ENCODE measurements at places on chromosomes 6 and 20.

DNA sequence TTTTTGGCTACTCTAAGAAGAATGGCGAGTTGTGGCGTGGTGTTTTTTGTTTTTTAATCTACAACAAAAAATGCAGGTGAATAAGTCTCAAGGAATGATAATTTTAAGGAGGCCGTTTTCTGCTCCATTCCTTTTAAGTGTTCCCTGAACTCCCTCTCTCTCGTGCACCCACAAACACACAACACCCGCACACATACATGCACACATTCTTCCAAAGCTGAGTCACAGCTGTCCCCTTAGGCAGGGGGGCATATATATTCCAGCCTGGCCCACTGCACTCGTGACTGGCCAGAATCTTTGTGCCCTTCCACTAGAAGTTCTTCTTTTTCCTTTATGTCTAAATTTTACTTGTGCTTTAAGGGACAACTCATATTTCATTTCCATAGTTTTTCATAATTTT is 405.7 kb downstream of the LMBRD1 start:
- no peak for DNase-seq

DNA sequence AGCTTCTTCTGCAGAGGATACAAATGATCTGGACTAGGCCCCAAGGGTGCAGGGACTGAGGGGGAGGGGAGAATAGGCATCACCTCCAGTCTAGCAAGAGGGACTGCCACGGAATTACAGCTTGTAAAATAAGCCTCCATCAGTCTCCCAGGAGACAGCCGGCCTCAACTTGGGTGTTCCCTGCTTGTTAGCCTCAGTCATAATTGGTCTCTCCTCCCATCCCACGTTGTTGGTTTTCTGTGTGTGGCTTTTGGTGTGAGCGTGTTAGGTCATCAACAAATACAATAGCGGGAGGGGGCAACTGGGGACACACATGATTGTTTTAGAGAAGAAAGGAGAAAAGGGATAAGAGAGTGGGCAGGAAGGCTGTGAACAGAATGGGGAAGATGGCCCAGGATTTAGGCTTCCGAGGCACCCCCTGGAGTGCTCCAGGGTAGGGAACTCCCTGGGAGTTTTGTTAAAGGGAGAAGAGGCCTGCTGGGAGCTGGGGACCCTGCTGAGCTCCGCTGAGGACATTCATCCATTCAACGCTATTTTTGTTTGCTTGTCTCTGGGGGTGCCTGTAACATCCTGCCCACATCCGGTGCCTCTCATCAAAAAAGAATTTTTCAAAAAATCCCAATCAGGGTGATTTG is 9.2 kb downstream of the FOXA2 start:
- DNase-seq: no peak

DNA sequence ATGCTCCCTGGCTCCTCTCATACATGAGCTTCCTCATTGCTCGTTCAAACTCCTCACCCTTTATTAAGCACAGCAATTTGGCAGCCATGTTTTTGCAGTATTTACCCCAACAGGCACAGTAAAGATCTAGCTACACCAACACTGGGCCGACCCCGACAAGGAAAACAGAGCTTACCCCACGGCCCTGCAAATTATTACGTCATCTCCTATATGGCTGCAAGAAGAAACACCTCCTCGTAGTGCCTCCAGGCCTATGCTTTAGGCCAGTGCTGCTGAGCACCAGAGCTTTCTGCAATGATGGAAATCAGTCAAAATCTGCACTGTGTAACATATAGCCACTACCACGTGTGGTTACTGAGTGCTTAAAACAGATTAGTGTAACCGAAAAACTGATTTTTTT is 26.7 kb downstream of the TMC2 start:
- no peak for DNase-seq

DNA sequence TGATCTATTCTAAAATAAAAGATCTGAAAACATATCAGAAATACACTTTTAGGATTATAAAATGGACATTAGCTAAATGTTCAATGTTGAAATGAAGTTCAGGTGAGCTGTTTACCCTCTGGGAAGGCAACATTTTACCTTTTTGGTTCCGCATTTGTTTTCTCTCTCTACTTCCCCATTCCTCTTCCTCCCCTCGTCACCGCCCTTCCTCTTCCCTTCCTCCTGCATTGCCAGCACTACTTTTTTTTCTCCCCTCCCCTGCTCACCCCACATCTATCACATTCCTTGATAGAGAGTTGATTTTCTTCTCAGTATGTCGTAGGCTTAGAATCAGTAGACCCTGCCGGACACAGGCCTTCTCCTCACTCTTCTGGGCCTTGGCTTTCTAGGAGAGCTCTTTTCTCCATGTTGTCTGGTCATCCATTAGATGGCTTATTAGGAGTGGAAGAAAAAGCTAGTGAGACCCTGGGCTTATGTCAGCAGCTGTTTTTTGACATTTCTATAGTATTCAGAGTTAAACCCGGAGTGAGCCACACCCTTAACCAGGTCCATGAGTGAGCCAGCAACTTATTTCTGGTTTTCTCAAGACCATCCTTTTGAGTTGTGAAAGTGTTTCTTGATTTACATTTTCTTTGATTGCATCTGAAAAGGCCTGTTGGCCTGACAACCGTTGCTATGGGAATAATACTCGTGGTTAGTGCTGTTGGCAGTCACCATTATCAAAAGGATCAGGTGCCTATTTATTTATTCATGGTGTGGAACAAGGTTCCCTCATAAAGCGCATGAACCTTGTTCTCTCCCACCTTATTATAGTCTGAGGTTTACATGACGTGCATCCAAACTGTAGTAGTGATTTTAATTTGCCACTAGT is 90.9 kb downstream of the DTD1 start:
- no peak for DNase-seq

- no peak for DNase-seq
Measured at GRCh38 chr6:17204533-17204932, 76.6 kb upstream of the RBM24 start.

DNA sequence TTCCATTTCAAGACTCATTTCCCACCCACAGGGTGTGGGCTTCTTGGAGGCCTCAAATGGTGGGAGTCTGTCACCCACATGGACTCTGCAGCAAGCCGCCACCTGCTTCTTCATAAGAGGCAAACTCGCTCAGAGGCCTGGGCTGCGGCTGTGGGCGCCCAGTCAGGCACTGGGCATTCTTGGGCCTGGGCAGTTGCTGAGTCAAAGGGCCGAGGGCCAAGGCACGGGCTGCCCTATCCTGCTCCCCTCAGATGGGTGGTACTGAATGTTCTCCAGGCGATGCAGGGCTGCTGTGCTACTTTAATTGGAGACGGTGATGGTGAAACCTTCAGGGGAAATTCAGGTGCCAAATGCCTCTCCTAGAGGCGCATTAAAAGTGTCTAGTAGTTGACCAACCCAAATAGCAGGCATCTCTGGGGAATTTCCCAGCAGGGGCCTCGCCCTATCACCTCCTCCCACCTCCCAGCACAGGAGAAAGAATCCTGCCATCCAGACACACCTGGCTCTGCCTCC is 57.9 kb downstream of the MAFB start:
- no peak for DNase-seq

DNA sequence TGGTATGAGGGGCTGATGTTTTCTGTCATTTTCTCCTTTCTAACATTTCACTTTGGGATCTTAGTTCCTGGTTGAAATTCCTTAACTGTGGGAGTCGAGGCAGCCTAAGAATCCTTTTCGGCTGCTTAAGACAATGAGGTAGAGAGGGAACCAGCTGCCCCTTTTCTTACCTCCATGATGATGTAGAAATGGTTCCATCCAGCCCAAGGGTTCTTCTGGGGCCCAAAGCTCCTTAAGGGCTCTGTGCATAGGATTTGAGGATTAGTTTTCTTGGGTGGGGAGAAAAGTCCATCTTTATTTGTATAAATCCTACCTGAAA is 33.5 kb downstream of the SYNJ2 start:
- DNase-seq: no peak

- no peak for DNase-seq
Measured at GRCh38 chr20:44222633-44223368, 12.2 kb upstream of the OSER1 start.

DNA sequence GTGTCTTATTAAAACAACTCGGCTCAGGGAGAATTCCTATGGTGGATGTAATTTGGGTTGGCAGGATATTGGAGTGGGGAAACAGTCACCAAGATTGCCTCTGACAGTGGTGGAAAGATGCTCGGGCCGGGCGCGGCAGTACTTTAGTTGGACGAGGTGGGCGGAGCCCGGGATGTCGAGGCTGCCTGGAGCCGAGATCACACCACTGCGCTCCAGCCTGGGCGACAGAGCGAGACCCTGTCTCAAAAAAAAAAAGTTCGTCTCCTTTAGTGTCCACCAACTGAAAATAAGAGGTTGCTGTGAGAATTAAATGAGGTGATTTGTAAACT is 621 bp downstream of the NOL7 start:
- DNase-seq: no peak

DNA sequence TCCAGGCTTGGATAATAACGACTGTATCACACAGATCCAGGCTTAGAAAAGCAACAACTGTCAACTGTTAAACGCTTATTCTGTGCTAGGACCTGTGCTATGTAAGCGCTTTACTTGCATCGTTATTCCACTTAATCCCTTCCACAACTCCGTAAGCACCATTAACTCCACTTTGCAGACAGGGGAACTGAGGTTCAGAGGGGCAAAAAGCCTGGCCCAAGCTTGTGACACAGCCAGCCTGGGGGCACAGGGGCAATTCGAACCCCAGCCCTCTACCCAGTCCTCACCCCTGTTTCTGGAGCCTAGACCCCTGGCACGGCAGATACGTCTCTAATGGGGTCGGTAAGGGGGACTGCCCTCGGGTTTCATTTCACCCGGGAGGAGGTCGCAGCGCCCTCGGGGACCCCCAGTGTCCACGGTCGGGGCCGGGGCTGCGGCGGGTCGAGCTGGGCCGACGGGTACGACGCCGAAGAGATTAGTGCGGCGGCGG is 411 bp downstream of the DSN1 start:
- DNase-seq: no peak

DNA sequence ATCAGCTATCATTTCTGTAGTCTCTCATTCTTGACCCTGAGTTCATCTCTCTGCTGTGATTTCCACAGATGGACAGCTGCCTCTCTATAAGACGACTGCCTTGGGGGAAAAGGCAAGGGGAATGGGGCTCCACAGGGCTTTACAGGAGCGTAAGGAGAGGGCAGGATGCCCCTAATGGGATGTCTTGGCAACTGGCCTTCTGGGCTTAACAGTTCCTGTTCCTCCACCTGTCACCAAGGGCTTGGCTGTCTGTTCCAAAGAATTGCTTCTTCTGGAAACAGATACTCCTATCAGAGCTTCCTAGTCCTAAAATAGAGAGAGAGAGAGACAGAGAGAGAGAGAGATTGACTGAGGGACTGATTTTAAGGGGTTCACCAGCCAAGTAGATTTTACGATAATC is 181.9 kb downstream of the TMEM200A start:
- no peak for DNase-seq

DNA sequence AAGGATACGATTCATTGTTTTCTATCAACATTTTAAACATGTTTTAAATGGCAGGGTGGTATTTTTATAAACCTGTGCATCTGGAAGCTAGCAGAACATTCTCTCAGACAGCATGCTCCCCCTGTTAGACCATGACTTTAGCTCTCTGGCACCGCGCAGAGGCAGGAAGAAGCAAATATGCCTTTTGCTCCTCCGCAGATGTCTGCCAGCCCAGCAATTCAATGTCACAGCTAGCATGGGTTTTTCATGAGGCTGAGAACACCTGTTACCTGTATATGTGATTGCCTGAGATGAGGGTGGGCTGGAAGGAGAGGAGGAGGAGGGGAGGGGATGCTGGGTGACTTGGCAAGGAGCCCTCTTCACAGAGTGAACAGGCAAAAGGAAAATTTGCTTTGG is 6.7 kb downstream of the MTCH1 start:
- no peak for DNase-seq

DNA sequence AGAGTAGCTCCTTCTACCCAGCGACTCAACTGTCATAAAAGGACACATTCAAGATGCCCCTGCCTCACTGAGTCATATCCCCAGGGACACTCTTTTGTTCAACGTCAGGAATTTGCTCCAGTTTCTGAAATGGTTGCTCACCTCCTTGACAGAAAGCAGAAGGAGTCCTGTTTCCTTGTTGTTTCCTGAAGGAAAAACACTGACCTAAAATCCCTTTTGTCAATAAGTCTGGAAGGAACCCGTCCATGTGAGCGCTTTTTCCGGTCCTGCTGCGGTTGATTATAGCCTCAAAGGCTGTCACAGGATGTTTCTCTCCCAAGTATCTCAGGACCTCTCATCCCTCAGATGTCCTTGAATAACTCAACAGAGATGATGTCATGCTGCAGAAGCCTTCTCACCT is 113.6 kb upstream of the PLEKHG1 start:
- no peak for DNase-seq

DNA sequence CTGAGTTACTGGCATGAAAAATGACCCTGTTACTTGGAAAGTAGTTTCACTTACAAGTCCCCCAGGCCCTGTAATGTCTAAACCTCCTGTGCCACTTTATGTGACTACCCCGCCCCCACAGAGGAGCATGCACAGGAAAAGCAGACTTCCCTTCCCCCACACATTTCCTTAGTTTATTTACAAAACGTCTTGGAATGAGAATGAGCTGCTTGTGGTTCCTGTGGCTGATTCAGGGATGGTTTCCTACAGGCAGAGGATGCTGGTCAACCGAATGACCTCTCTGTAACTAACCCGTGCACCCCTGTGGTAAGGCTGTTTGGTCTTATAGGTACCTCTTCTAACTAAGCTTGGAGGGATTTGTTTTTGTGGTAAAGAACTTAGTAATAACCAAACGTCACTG is 28.5 kb downstream of the RSPO3 start:
- no peak for DNase-seq

DNA sequence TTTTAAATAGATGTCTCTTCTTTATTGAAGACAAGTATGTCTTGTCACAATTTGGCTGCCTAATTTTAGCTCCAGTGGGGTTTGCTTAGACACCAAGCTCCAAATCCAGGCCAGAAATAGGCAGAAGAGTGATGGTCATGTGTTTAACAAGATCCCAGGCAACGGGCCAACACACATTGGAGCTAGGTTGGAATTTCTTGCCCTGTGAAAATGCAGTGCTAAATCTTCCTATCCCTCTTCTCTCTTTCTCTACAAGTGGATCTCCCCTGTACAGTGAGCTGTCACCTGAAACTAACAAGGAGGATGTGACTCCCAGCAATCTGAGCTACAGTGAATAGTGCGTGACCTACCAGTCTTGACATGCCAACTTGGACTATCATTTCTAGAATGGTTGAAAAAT is 65.3 kb upstream of the VGLL2 start:
- no peak for DNase-seq

GRCh38 chr6:33171016-33171879 is 21.0 kb downstream of the COL11A2 start:
- no peak for DNase-seq

DNA sequence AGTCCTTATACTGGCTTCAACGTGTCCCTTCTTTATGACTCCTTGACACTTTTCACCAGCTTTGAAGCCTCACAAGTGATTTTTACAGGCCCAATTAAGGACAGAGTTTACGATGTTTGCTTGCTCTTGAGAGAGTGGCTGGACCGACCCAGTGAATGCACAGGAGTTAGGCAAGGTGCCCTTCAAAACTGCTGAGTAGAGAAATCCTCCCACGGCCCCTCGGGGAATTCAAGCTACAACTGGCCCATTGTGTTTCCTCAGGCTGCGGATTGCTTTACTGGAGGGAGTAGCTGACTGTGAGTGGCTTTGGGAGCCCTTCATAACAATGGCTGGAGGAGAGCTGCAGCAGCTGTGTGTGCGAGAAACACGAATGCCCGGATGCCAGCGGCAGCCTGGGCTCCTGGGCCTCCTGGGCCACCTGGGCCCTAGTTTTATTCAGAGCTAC is 50.0 kb downstream of the SGK1 start:
- no peak for DNase-seq
